ENCODE measurements at places on chromosomes 6 and 20. TPM values are rescaled to one million over a fixed set of nuclear protein-coding genes. Genes with fewer than 3 reads are reported as not detected.

Gene OPN5
- 0.10 TPM for total RNA-seq

GRCh38 chr6:111720931-111721496, 115.3 kb upstream of the TRAF3IP2 start:
- no peak for DNase-seq

Gene CD109
- 14.7 TPM for total RNA-seq

- DNase-seq = no peak
Measured at GRCh38 chr20:51401496-51401895, 141.0 kb downstream of the NFATC2 start.

DNA sequence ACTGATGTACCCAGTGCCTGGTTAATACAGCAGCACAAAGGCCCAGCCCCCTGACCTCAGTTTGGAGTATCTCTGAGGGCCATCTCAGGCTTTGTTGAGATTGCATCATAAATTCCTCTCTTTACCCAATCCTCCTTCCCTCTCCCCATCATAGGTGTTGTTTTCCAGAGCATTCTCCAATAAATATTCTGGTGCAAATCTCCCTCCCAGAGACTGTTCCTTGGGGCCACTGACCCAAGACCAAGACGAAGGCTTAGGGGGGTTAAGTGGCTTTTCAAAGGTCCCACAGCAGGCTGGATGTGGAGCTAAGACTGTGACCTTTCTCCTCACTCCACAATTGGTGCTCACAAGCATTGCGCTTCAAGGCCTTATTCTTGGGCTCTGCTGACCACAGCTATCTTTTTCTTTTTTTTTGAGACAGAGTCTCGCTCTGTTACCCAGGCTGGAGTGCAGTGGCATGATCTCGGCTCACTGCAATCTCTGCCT, 72.4 kb upstream of the ZMYND8 start:
- DNase-seq = no peak

DNA sequence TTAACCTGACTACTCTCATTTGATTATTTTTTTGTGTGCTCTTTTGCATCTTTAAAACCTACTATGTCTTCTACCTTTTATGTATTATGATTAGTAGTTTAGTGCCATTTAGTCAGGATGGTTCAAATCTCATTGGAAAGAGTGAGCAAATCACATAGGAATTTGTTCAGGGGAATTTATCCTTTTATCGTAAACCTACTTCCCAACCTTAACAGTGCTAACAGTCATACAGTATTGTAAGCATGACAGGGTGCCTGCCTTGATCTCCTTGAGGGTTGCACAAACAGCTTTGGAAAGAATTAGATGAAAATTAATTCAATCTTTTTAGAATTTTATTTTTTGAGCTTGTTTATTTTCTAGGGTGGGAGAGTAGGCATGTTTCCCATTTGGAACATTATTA, 18.3 kb downstream of the RNF8 start:
- no peak for DNase-seq

Gene WFDC5
- total RNA-seq = 0.28 TPM

Measured in spinal cord (tissue), 10 donors.